ENCODE measurements at places on chromosomes 1 and 21.
A peak's percentile ranks its signal among the peaks of the same experiment; 100 is the strongest.

DNA sequence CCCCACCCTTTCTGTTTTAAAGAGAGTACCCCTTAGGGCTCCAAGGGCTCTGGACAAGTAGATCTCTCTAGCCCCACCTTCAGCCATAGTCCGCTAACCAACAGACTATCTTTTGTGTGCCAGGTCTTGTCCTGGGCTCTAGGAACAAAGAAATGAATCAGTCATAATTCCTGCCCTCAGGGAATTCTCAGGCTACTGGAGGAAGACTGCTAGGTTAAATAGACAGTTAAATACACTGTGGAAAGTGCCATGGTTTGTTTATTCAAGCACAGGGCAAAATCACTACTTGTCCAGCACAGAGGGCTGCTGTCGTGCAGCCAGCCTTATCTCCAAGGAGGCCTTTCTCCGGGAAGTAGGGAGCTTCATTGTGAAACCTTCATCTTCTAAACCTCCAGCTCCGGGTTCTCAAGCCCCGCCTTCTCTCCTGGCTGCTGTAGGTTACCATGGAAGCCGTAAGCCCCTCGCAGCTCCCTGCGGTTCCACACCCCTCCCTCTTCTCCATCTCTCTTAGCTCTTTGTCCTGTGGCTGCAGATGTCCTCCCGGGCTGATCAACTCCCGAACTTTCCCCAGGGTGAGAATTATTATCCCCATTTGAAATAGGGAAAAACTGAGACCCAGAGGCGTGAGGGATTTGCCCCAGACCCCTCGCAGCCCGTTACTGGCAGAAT lies 29.8 kb downstream of the SHISAL2A start:
- no peak for DNase-seq

DNA sequence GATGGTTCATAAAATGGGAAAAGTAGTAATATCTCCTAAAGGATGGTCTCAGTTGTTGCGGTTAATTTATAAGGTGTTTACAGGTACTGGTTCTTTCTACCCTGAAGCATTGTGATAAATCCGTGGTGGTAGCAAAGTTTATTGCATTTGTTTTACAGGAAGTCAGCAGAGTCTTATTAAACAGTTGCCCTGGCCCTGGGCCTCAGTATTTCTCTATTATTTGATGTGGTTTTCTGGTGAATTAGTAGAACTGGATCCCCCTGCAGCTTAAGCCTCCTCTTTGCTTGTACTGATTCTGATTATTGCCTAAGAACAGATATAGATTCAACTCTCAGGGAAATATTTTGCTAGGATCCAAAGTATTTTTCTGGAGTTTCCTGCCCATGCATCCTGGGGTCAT lies 76.4 kb upstream of the CD55 start:
- DNase-seq, result no peak

GRCh38 chr1:48644190-48644900 lies 132.3 kb downstream of the BEND5 start:
- no peak for DNase-seq

GRCh38 chr1:93692983-93693591 lies 11.4 kb upstream of the BCAR3 start:
- DNase-seq, result no peak

DNA sequence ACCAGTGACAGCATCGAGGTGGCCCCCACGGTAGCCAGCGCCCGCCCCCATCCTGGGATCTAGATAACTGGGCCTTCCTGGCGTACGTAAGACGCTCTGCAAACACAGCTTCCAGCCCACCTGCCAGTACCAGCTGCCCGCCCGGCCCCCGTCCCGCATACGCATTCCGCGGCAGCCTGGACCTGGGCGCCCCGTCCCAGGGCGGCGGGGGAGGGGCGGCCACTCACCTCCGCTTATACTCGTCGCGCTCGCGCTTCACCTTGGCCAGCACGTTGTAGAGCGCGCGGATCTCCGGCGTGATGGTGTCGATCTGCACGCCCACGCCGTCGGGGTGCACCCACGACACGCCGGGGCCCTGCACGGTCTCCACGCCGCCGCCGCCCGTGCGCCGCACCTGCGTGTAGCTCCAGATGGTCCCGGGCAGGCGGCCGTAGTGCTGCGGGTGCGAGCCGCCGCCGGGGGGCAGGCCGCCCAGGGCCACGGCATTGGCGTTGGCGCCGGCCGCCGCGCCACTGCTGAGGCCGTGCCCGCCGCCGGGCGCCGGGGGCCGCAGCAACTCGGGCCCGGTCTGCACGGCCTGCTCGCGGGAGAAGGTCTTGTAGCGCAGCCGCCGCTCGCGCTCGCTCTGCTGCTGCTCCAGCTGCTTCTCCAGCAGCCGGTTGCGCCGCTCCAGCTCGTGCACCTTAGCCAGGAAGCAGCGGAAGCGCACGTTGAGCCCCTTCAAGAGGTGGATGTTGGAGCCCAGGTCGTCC lies 859 bp downstream of the IFFO2 start:
- DNase-seq, result no peak

- DNase-seq, result no peak
These were observed 5.0 kb upstream of the PLXNA2 start for GRCh38 chr1:208248991-208249696.

DNA sequence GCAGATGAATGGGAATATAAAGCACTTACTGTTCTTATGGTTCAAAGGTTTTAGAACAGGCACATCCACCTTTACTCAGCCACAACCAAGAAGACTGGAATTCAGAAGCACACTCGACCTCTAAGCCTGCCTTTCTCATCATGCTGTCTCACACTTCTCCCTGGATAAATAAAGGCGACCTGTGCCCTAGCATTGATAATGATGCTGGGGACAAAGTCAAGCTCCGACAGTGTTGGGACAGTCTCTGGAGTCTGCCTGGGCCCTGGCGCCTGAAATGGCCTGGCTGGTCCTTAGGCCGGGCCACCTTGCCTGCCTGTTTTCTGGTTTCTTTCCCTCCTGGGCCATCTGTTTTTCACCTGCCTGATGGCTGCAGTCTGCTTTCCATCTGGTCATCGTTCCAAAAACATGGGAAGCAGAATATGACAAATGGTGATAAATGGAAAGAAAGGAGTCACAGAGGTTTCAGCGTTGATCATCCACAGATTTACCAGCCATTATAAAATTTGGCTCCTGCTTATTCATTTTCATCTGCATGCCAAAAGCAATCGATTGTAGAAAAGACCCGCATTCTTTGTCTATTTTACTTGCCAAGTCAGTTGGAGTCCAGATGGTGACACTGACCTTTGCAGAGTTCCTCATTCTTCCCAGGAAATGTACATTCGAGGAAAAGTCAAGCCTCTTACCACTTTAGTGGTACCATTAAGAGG lies 91.2 kb upstream of the KCNJ15 start:
- DNase-seq, result peak; percentile 69

GRCh38 chr21:40208948-40209345 lies 341.7 kb downstream of the PCP4 start:
- DNase-seq, result no peak

DNA sequence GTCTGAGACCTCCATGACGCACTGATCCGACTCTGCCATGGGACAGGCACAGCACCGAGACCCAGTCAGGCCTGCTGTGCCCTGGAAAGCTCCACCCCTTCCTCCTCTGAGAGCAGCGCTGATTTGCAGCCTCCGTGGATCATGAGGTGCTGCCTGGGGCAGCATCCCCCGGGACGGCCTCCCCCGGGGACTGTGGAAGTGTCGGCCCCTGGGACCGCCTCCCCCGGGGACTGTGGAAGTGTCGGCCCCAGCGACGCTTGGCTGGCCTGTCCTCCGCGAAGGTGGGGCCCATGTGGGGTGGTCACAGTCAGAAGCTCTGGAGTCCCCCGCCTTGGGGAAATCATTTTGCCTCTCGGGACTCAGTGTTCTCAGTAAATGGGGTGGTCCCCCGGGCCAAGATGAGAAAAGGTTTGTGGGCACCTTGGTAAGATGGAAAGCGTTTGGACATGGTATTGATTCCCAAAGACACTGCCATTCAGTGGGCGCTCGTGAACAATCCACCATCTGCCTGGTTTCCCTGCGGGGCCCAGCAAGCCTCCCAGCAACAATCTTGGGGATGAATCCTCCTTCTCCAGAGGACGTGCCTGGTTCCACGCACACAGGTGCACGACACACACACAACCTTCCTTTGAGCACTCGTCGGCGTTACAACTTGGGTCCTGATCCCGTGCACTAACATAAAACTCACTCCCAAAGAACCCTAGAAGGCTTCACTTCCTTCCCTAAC lies 3.0 kb downstream of the TFF2 start:
- no peak for DNase-seq

- DNase-seq, result no peak
These were observed 50.8 kb upstream of the CLIC4 start for GRCh38 chr1:24694380-24694843.

DNA sequence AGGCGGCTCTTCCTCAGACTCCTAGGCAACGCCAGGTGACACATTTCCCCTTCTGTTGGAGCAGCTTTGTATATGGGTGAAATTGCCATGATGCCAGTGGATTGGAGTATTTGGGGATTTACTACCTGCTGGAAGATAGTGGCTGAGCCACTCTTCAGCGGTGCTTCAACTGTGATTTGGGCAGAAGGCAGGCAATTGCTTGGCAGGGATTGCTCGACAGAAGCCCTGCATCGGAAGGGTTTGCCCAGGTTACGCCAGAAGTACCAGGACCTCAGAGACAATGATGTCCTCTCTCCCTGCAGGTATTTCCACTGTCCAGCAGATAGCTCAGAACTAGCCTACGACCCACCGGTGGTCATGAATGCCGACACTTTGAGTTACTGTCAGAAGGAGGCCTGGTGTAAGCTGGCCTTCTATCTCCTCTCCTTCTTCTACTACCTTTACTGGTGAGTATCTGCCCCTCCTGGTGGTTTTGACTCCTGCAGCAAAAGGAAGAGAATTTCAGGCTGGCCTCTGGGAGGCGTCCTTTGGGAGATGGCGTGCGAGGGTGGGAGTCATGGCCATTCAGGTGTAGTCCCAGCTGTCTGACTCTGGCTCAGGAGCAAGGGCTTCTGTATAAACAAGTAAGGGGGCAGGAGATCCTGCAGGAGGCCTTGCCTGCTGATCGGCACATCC lies 118.3 kb downstream of the CNIH3 start:
- no peak for DNase-seq

DNA sequence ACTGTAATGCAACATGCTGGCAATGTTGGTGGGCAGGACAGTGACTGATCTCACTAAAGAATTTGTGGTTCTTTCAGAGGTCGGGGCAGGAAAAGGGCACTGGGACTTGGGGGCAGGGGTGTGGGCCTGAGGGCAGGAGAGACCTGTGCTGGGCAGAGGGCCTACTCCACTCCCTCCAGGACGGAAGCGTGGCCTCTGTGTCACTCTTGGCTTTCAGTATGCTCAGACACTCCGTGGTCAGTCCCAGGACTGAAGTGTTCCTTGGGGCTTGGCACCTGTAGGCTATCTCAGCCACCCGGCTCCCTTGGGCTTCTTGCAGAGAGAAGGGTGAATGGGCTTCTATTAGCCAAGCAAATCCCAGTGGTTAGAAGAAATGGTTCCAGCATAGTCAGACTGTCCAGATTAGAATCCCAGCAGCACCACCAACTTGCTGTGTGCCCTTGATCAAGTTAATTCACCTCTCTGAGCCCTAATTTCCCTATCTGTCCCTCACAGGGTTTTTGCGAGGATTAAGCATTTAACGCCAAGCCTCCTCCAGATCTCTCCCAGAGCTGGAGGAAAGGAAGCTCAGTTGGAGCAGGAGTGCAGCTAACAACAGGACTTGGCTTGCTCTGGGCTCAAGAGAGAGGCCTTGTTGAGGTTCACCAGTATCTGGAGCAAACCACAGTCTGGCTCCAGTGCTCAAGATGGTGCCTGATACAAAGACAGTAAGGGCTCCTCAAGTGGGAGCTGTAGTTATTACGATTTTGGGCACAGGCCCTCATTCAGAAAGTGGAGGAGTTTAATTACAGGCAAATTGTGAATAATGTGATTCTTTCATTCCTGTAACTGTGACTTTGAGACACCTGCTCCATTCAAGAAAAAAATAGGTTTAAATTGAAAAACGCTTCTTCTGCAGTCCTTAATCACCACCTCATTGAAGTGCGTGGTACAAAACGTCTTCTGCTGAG lies 57.7 kb upstream of the LRP8 start:
- DNase-seq, result no peak

GRCh38 chr1:171180670-171181069 lies 4.4 kb upstream of the FMO2 start:
- DNase-seq, result peak; percentile 80

GRCh38 chr1:168004531-168004930 lies 67.7 kb upstream of the MPC2 start:
- DNase-seq, result no peak

DNA sequence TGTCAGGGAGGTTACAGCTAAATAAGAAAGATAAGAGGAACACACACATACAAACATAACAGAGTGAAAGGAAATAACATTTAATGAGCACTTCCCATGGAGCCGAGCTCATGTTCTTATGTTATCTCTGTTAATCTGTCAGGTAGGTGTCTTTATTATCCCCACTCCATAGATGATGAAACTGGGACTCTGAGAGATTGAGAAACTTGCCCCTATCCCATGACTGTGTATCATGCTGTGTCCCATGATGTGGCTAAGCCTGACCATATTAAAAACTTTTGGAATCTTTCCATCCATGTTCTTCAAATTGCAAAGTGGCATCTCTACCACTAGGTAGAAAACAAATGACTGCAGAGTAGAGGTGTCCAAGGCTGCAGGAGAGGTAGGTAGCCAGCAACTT lies 285.2 kb upstream of the SGIP1 start:
- no peak for DNase-seq

- no peak for DNase-seq
These were observed 66.9 kb upstream of the NGF start for GRCh38 chr1:115404911-115405310.

DNA sequence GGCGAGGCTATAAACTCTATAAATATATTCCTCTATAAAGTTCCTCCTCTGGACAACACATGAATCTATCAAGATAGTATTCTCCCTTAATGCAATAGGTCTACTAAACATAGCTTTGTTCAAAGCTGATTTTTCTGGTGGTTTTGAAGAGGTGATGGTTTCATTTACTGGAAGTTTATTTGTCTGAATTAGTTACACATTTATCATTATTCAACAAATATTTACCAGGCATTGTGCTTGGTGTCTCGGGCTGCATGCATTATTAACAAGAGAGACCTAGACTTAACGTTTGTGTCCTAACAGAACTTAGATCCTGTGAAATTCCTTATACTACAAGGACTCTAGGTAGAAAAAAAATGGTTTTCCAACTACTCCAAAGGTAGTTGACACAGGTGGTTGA lies 511.4 kb upstream of the B3GALT2 start:
- no peak for DNase-seq

- no peak for DNase-seq
These were observed 41.7 kb downstream of the WDR4 start for GRCh38 chr21:42837421-42838211.

- peak; percentile 6 for DNase-seq
These were observed 119.7 kb downstream of the ZNF326 start for GRCh38 chr1:90114521-90115141.

DNA sequence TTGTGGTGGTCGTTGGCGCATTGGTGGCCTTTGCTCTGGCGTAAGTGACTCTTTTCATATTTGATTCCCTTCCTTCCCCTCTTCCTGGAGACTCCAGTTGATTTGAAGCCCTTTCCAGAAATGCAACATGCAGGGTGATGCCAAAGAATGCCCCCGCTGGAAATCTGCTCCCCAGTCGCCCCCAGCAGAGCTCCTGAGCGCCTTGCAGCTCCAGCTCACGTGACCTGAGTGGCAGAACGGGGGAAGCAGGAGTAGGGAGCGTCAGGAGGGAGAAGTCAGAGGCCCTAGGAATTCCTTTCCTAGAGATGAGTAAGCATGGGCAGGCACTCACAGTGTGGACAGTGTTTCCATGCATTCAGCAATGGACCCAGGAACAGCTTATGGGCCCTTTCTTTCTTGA lies 255.9 kb downstream of the CACNA1E start:
- DNase-seq, result no peak

GRCh38 chr1:230760360-230760827 lies 13.2 kb downstream of the CAPN9 start:
- no peak for DNase-seq

- no peak for DNase-seq
These were observed 15.8 kb upstream of the TNFRSF8 start for GRCh38 chr1:12047120-12047876.

Data from fibroblast of skin of left biceps (primary cell).